Hippocampal formation (tissue), 2 donors: ENCODE measurements at places on chromosomes 13 and 19.

DNA sequence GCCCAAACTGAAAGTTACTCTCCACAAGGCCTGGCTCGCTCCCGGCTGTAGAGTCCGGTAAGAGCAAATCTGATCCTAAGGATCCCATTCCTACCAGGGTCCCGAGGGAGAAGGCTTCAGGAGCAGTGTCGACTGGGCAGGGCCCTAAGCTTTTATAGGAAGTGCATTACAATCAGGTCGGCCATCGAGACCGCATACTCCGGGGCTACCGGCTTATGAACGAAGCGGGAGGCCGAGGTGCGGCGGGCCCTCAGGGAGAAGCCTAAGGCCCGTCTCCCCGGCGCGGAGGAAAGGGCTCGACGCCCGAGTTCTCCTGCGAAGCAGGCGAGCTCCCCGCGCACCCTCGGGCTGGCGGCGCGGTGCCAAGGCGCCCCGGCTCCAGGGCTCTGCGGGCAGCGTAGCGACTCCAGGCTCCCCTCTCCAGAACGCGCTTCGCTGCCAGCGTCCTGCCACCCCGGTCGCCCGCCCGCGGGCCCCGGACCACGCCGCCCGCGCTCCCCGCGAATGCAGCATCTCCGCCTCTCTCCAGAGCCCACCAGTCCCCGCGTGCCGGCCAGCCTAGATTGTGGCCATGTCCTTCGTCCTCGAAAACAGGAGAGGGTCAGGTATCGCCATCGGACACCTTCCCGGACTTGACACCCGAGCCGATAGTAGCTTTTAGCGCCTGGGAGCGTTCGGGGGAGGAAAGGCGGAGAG, 1.4 kb downstream of the EFNB2 start:
- DNase-seq = peak; percentile 76

DNA sequence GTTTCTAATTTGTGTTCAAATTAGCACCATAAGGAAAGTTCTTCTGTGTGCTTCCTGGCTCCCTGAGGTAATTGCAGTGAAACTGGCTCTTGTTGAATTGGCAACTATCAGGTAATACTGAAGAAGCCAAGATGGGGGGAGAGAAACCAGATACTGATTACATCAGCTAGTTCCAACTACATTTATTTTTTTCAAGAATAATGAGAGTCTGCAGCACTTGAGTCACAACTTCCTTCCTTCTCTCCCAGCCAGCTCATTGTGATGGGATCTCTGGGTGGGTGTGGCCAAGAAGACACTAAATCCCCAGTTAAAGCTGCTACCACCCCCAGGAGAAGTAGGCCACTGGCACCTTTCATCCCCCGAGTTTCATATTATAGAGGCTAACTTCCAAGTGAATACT, 100.7 kb upstream of the RXFP2 start:
- no peak for DNase-seq

DNA sequence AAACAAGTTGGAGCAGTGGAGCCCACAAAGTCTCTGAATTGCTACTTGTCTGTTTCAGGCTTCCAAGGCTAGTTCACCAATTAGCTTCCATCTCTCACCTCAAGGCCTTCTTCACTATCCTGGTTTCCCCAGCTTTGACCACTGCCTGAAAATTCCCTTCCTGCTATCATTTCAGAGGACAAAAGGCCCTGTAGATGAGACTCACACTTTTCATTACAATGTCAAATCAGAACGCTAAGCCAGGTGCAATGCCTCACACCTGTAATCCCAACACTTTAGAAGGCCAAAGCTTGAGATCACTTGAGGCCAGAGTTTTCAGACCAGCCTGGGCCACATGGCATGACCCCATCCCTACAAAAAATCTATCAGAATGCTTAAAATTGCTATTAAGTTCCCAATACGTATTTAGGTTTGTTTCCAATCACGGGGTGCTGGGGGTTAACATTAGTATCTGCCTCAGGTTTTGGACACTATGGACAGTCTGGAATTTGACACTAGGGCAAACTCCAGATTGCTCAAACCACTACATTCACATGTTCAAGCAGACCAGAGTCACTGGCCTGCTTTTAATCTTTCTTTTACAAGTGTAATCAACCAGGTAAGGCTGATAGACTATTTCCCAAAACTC, 5.5 kb downstream of the TPT1 start:
- DNase-seq = no peak

GRCh38 chr13:99969919-99970650, 1.5 kb downstream of the ZIC5 start:
- DNase-seq = no peak

- peak; percentile 13 for DNase-seq
These were observed 850 bp downstream of the MTMR6 start for GRCh38 chr13:25286308-25286968.

DNA sequence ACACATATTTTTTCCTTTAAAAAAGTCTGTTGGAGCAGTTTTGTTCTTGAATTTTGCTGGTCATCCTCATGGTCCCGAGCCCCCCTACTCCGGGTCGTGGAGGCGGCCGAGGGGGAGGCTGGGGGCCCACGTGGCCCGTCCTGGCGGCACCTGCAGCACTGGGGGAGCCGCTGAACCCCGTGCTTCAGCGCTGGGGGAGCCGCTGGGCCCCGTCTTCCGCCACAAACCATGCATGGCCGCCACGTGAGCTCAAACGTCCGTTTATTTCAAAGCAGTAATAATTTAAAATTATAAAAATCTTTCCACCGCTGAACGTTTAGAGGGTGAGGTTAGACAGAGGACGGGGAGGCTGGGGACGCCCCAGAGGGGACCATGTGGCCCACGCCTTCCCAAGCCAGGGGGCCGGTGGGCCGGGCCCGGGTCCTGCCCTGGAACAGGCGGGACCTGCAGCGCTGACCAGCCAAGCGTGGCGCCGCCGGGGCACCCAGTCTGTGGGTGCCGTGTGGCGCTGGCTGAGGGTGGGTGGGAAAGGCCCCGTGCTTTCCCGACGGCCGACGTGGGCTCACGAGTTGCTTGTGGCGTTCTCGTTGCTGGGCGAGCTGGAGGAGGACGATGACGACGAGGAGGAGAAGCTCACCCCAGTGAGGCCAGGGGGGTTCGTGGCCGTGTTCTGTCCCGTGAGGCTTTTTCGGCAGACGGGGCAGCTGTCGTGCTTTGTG, 8.0 kb downstream of the FGF22 start:
- no peak for DNase-seq

GRCh38 chr13:70905035-70905434, 796.8 kb upstream of the KLHL1 start:
- no peak for DNase-seq

DNA sequence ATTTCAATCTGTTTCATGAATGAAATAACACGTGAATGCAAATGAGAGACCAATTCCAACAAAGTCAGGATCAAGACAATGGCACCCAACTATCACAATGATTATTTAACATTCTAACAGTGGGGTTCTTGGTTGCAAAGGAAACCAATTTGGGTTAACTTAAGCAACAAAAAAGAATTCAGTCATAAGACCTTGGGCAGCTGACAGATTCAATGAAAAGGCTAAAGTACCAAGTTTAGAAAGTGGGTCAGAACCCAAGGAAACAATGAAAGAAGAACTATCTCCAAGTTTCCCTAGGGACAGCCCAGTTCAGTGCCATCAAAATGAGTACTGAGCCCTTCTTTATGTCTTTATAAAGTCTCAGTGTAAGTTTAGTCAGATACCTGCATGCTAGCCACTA, 17.5 kb upstream of the SIGLEC14 start:
- DNase-seq = no peak

- no peak for DNase-seq
These were observed 119.3 kb upstream of the GJB6 start for GRCh38 chr13:20351281-20352022.
